ENCODE measurements at places on chromosomes 12 and 14. TPM values are rescaled to one million over a fixed set of nuclear protein-coding genes. Genes with fewer than 3 reads are reported as not detected.
A peak's percentile ranks its signal among the peaks of the same experiment; 100 is the strongest.

DNA sequence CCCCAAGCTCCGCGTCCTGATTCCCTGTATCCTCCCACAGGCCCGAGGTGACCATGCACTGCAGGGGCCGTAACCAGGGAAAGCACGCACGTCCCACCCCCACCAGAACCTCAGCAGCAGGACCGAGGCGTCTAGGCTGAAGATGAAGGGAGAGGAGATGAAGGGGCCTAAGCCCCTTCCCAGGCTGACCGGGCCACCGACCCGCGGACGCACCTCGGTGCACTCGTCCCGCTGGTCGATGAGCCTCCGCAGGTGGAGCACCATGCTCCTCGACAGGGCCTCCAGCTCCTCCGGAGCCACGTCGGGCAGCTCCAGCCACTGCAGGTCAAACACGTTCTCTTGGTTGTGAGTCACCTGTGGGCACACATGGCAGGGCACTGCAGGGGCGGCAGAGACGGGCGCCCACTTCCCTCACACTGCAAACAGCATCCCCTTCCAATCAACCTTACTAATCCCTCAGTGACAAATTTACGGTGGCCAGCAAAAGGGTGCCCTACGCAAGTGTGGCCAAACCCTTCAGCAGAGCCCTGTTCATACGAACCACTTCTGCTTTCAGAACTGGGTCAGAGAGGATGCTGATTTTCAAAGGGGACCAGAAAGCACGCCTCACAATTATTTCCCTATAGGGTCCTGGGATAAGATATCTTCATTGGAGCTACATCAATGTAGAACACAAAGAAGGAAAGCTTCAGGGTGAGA, 77.8 kb downstream of the CCDC88C start:
- no peak for DNase-seq

DNA sequence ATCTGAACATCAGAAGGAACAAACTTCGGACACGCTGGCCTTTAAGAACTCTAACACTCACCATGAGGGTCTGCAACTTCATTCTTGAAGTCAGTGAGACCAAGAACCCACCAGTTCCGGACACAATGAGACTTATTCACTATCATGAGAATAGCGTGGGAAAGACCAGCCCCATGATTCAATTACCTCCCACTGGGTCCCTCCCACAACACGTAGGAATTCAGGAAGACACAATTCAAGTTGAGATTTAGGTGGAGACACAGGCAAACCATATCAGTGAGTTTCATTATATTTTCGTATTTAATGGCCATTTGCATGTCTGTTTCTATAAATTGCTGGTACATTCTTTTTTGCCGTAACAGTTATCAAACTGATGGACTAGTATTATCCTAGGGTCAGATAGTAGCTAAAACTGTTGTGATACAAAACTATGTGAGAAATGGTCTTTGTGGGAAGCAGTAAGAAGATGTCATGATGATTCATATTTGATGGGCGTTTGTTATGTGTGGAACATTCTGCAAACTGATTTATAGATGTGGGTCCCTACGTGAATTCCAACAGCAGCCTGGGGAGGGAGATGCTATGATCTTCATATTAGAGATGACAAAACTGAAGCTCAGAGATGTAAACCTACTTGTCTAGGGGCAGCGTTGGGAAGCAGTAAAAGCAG, 282.4 kb upstream of the TMEM132C start:
- DNase-seq, result no peak

- peak; percentile 56 for DNase-seq
Measured at GRCh38 chr14:89041257-89041582, 216.8 kb downstream of the TTC8 start.

DNA sequence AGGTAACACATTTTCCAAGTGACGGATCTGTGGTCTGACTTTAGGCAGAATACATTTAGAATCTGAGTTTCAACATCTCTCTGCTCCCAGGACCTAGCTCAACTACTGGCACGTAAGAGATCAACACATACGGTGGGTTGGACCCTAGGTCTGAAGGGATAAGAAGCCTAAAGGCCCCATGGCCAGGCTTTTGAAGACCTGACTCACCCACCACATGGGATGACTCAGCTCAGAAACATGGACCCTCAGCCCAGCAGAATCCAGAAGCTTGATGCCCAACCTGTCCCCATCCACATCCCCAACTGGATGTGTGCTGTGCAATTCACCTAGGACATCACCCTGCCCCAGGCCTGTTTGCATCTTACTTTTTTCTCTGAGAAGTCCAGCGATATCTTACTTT, 770.2 kb downstream of the BCL11B start:
- no peak for DNase-seq

DNA sequence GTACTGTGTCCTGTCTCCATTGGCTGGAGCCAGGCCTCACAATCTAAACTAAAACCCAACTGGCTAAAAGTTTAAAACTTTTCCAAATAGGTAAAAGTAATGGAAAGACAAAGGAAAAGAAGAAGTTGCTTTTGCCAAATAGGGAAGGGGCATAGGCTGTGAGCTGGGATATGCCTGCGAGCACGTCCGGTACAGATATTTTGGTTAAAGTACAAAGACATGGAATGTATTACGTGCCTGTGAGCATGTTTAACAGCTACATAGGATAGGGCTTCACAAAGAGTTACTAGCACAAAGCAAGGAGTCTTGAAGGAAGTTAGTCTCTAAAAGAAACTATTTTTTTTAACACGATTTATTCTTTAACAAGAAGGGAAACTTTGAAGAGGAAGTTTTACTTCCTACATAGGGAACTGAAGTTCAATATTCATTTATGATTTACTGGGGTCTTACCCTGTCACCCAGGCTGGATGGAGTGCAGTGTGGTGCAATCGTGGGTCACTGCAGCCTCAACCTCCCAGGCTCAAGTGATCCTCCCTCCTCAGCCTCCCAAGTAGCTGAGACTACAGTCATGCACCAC, 41.9 kb upstream of the INF2 start:
- no peak for DNase-seq

DNA sequence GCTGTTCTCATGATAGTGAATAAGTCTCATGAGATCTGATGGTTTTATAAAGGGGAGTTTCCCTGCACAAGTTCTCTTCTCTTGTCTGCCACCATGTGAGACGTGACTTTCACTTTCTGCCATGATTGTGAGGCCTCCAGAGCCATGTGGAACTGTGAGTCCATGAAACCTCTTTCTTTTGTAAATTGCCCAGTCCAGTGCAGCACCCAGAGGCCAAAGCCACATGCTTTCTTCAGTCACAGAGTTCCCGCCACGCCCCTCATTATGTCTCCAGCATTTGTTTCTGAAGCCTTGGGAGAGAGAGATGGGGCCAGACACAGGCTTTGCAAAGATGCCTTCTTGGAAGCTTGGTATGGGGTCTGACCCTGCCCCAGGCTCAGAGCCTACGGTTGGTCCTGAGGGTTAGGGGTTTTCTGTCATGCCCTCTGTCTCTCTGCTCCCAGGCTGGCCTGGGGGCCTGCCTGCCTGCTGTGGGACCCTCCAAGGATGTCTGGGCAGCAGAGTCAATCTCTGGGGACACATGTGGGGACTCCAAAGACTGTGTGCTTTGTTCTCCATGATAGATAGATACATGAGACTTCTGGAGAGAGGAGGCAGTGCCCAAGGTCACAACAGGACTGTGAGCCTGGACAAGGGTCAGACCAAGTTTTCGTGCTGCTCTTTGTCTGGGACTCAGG, 114.1 kb upstream of the PRMT8 start:
- no peak for DNase-seq

DNA sequence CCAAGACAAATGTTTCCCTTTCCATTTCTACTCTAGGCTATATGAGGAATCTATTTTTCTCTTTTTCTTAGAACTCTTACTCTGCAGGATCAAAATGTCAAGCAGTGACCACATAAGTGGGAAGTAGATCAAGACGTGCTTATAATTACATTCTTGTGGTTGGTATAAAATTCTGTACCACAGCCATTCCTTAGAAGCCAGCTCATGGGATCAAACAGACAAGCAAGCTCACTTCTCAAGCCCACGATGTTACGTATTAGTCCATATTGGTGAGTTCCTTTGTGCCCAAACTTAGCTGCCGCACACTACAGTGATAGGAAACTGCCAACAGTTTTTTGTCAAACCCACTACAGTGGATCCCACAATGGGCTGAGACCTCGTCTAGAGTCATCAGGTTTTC, 53.4 kb downstream of the IFNG start:
- no peak for DNase-seq

- no peak for DNase-seq
Measured at GRCh38 chr12:51023625-51024382, 2.4 kb downstream of the SLC11A2 start.

- no peak for DNase-seq
Measured at GRCh38 chr12:106138633-106139421, at the start of gene NUAK1. Gene NUAK1, minus strand, starts transcription at chr12:106138954. Its CDS starts 301 bp downstream, at chr12:106138653.

DNA sequence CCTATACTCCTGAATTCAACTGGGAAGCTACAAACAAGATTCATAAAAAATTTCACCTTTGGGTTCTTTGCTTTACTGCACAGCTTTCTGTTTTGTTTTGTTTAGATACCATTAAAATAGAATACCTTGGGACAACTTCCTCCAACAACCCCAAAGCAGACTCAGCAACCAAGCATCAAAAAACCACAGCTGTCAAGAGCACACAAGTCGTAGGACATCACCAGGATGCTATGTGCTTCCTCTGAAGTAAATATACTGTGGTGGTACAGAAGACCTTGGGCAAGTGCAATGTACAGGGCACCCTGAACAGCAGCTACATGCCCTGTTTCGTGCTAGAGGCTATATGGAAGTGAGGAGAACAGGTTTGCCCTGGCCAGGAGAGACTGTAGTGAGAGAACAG, 359.3 kb downstream of the BCL11B start:
- DNase-seq, result no peak

The PLBD2 gene
- polyA plus RNA-seq, result 19.5 TPM

The TAS2R9 gene
- not detected for polyA plus RNA-seq

The VCPKMT gene
- 12.9 TPM for polyA plus RNA-seq

All from right renal cortex interstitium (tissue), 3 donors.